ENCODE measurements at places on chromosomes 3 and 15.

- no peak for DNase-seq
Observed at GRCh38 chr15:92636908-92637481, 18.6 kb downstream of the FAM174B start.

- no peak for DNase-seq
Observed at GRCh38 chr3:194768586-194768985, 82.9 kb downstream of the FAM43A start.

GRCh38 chr15:92012368-92012629 lies 158.8 kb downstream of the SLCO3A1 start:
- DNase-seq, result no peak

DNA sequence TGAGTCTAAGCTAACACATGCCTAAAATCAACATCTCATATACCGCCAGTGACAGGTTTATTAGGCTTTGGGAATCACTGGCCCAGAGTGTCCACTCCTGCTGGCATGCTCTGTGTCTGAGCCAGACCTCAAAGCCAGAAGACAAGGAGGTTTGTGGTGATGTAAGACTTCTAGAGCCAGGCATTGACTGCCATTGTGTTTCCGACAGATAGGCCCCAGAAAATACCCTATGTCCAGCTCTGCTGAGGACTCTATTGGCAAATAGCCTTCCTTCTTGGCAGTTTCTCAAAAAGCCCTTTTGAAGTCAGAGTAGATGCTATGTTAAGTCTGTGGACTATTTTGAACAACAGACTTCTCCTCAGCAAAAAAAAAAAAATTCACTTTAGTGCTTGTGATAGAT lies 181.9 kb upstream of the UBE2E1 start:
- DNase-seq, result no peak

- no peak for DNase-seq
Observed at GRCh38 chr3:190539526-190539925, 25.6 kb downstream of the IL1RAP start.

GRCh38 chr3:148089171-148089570 lies 608.5 kb upstream of the AGTR1 start:
- no peak for DNase-seq

- DNase-seq, result no peak
Observed at GRCh38 chr3:152374262-152374990, 105.7 kb downstream of the MBNL1 start.

GRCh38 chr15:68812597-68813431 lies 7.9 kb downstream of the ANP32A start:
- no peak for DNase-seq

DNA sequence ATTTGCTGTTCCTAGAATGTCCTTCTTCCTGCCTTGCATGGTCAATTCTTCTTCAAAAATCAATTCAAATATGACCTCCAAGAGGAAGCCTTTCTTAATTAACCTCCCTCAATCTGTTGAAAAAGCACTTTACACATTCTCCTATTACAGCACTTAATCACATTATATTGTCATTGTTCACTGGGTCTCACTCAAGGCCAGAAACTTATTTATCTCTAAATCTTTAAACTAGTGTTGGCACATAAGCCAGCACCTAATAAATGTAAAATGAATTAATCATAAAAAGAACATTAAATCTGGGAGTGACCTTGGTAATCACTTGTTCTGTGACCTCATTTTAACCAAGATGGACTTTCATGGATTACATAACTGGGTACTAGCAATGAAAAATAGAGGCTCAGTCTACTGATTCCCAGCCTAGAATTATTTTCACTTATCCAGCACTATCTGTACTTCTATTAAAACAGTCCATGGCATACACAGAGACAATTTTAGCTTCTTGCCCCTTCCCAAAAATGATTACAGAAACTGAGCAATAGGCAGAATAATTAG lies 22.1 kb downstream of the MSL2 start:
- no peak for DNase-seq

- DNase-seq, result no peak
Observed at GRCh38 chr3:140770977-140771667, 93.3 kb downstream of the TRIM42 start.

GRCh38 chr3:160065786-160066185 lies 77.2 kb downstream of the IL12A start:
- DNase-seq, result no peak
